ENCODE measurements at places on chromosomes 12 and 14.

- DNase-seq = no peak
Observed at GRCh38 chr12:2084553-2085296, 31.9 kb downstream of the CACNA1C start.

DNA sequence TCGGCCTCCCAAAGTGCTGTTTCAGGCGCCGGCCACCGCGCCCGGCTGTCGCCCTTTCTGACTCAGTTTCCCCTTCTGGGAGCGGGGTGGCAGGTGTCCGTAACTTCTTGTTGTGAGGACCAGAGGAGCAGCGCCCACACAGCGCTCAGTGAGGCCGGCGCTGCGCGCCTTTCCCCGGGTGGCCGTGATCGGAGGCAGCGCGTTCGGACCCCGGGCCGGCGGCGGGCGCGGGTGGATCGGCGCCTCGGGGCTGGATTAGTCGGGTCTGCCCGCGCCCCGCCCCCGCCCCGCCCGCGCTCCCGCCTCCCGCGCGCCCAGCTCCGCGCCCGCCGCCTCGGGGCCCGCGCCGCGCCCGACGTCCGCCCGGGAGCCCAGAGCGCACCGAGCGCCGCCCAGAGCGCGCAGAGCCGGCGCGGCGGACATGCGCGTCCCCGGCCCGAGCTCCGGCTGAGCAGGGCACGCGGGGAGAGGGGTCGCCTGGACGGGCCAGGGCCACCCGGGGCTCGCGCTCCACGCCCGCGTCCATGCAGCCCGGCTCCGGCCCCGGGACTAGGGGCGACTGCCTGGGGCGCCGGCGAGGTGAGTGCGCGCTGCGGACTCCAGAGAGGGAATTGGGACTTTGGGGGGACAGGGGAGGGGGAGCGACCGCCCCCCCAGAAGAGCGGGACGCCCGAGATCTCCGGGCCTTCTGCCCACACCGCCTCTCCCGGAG lies 50.6 kb downstream of the LRCOL1 start:
- no peak for DNase-seq

GRCh38 chr12:93261505-93262094 lies 116.1 kb upstream of the NUDT4 start:
- DNase-seq = no peak

- DNase-seq = no peak
Observed at GRCh38 chr12:1859643-1860042, 39.3 kb downstream of the LRTM2 start.

- DNase-seq = peak; percentile 71
Observed at GRCh38 chr12:127165567-127166392, 1101.2 kb upstream of the TMEM132C start.

DNA sequence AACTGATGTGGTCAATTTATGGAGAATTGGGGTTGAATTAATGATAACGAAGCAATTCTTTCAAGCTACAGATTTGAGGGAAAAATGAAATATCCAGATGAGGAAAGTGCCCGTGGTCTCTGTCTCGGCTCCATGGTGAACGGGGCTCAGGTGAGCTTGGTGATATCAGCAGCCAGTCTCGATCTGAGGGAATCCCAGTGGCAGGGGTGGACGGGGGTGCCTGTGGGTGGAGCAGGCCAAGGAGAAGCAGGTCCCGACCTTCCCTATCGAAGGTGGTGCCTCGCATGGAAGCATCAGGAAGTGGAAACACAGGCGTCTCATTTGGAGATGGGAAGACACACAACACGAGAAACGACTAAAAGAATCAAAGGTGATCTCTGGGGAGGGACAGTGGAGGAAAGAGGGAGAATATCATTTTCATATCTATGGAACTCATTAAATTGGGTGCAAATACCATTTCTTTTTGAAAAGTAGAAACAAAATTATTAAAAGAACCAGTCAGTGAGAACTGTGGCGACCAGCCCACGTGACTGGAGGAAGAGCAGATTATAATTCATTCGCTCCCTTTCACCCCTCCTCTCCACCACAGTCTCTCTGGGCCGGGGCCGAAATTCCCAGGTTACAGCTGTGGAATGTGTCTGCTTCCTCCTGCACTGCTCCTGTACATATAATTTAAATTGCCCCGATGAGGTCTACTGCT lies 354.3 kb upstream of the SFSWAP start:
- no peak for DNase-seq

- DNase-seq = no peak
Observed at GRCh38 chr12:94057262-94058151, 90.9 kb upstream of the PLXNC1 start.

- DNase-seq = no peak
Observed at GRCh38 chr14:23355871-23356435, 3.3 kb upstream of the SLC22A17 start.

- no peak for DNase-seq
Observed at GRCh38 chr12:11482955-11483354, 87.6 kb upstream of the PRB2 start.

DNA sequence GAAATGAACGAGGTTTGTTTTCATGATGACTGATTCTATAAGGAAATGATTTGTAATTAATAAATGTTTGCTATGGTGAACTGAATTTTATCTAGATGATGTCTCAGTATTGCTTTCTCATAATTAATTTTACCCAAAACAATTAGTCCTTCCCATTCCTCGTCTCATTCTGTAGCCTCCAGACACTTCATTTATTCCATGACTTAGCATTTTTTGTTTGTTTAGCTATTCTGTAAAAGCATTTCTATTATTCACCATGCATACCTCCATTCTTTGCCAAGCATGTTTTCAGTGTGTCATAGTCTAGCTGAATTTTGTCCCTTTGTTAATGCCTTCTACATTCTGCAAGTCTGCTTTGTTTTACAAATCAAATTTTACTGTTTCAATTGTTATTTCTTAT lies 137.4 kb upstream of the RPL10L start:
- DNase-seq = no peak

DNA sequence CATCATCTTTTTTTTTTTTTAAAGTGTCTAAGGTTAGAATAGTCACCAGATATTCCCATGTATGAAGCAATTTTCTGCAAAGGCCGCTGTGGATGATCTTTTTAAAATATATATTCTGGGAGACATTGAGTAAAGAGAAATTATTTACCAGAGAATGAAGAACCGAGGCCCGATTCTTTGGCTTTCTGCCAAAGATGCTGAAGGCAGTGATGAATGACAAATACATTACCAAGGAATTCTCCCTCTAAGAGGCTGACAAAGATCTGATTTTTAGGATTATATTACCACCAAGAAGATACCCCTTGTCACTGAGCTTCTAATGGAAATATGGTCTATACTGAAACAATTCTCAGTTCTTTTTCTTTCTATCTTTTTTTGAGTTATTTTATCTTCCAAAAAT lies 336.8 kb downstream of the NAV3 start:
- DNase-seq = no peak

DNA sequence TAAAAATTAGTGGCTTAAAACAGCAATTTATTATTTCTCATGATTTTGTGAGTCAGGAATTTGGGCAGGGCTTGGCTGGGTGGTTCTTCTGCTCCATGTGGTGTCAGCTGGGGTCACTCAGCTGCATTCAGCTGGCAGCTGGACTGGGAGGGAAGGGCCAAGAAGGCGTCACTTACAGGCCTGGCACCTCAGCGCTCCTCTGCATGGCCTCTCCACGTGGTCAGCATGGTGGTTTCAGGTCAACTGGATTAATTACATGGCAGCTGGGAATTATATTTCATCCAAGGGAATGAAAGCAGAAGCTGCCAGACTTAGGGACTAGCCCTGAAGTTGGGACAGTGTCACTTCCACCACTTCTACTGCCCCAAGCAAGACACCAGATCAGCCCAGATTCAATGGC lies 27.5 kb upstream of the IRF2BPL start:
- DNase-seq = no peak

All from activated T-helper 1 cell treated with Interleukin-2 at 50 U/mL for 16 hours (primary cell).